ENCODE measurements at places on chromosomes 16 and 17.

DNA sequence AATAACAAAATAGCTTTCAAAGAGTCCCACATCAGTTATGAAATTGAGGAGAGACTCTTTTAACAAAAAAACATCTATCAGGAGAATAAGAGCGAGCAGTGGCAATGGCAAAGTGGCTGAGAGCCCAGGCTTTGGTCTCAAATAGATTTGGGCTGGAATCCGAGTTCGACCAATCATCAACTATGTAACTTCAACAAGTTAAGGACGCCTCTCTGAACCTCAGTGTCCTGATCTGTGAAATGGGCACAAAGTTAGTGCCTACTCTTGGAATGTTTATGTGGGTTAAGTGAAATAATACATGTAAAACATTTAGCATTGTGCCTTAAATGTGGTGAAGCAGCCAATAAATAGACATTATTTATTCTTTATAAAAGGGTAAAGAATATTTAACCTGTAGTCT lies 45.4 kb downstream of the CFDP1 start:
- no peak for DNase-seq

DNA sequence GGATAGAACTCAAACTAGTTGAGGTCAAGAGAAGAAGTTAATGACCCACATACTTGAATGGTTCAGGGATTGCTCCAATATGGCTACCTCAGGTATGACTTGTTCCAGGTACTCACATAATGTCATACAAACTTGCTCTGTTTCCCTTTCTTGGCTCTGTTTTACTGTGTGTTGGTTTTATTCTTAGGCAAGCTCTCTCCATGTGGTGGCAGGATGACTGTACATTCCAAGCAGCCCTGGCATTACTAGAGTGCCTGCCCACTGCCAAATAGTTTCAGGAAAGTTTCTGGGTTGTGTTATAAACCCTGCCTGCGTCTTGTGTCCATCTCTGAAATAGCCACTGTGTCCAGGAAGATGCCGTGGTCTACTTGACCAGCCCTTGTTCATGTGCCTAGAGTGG lies 476.8 kb downstream of the SHISA9 start:
- no peak for DNase-seq

DNA sequence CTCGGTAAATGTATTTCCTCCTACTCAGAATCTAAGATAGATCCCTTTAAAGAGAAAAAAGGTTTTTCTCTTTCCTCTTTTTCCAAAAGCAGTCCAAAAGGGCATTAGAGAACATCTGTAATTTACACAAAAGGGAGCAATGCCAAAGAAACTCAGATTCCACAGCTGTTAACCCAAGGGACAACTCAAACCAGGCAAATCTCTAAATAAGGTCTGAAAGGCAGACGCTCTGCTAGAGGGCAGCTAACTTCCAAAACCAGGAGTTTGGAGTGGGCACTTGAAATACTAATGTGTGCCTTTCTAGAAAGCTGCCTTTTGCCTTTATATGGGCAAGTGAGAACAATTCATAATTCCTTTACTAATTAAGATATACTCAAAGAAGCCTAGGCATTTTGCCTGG lies 435.7 kb downstream of the ZFHX3 start:
- no peak for DNase-seq

DNA sequence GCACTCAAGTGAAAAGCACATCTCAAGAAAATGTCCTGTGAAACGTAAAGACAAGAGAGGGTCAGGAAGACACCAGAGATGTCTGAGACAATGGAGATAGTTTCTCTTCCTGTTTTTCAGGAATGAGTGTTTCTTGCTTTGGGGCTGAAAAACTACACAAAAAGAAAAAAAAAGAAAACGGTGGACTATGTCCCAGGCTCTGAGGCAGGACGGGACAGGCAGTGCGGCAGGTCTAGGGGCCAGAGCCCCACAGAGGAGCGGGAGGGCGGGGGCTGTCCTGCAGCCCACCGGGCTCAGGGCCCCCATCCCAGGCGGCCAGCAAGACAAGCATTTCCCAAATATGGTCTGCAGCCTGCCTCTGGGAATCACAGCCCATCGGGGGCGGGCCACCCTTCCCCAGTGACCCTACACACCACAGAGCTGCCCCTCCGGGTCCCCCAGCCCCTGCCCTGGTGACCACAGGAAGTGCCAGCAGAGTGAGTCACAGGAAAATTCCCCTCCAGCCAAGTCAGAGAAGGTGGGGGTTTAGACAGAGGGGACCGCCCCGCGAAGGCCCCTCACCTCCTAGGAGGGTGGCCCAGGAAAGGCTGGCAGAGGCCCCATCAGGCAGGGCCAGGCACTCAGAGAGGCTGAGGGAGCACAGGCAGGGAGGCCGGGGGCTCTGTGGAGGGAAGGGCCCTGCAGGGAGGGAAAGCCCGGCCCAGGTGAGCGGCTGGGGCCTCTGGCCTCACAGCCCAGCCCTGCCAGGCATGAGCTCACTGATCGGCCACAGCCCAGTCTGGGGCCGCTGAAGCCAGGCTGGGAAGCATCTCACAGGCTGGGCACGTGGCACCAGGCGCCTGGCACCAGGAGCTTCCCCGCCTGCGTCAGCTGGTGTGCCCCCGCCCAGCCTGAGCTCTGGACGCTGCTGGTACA lies 6.3 kb downstream of the BCAR1 start:
- no peak for DNase-seq

DNA sequence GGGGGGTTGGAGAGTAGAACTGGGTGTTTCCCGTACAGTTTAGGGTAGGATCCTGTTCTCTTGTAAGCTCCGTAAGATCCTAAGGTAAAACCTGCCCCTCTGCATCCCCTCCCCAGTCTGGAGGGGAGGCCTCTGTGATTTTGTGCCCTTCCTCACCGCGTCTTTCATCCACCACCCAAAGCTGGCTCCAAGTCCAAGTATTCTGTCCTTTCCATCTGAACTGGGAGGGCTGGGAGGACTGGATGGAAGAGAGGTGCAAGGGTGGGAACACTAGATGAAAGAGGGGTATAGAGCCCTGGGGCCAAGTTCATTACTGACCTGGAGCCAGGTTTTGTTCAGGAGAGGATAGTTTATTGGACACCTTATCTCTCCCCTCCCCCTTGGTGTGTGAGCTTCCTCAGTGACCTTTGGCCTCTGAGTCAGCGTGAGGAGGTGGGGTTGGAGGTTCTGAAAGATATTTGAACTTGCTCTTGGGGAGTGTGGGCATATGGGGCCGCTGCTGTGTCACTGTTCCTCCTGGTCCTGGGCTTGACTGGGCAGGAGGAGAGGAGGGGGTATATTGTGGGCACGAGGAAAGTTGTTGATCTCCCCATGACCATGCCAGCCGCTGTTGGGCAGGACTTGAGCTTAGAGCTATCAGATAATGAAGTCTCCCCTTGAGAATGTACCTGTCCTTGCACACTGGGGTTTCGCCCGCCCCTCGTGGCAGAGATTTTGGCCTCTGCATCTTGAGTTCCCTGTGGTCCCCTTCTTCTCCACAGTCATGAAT lies 1.6 kb downstream of the LASP1 start:
- DNase-seq: no peak

- peak; percentile 78 for DNase-seq
Measured at GRCh38 chr17:57924677-57925076, 30.5 kb downstream of the CUEDC1 start.

DNA sequence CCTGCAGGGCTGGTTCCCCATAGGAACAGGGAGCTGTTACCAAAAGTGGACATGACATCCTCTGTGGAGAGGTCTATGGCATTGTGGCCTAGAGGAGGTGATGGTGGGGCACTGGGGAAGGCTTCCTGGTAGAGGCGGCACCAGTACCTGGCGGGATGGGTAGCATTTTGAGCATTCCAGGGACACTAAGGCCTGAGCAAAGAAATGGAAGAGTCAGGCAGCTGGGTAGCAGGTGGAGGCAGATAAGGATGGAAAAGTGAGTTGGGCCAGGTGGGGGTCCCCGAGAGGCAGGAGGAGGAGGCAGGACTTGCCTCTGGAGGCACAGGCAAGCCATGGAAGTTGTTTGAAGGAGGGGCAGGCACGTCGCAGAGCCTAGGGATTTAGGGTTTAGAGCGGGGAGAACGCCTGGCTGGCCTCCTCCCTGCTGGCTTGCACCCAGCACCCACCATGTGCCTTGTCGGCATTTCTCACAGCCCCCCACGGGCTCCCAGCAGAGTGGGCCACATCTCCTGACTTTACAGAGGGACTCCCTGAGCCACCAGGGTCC lies 5.1 kb upstream of the ADCY7 start:
- DNase-seq: no peak

GRCh38 chr17:63304704-63305261 lies 141.3 kb downstream of the CYB561 start:
- no peak for DNase-seq

GRCh38 chr17:269616-270514 lies 82.7 kb downstream of the RPH3AL start:
- no peak for DNase-seq

DNA sequence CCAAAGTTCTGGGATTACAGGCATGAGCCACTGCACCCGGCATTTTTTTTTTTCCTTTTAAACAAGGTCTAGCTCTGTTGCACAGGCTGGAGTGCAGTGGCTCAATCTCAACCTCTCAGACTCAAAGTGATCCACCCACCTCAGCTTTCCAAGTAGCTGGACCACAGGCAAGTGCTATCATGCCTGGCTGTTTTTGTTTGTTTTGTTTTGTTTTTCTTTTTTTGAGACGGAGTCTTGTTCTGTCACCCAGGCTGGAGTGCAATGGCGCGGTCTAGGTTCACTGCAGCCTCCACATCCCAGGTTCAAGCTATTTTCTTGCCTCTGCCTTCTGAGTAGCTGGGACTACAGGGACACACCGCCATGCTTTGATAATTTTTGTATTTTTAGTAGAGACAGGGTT lies 19.1 kb upstream of the ZC3H7A start:
- no peak for DNase-seq

- DNase-seq: no peak
Measured at GRCh38 chr16:78763821-78764440, 664.5 kb downstream of the WWOX start.

GRCh38 chr17:75629157-75629556 lies 4.1 kb upstream of the SMIM5 start:
- DNase-seq: no peak

DNA sequence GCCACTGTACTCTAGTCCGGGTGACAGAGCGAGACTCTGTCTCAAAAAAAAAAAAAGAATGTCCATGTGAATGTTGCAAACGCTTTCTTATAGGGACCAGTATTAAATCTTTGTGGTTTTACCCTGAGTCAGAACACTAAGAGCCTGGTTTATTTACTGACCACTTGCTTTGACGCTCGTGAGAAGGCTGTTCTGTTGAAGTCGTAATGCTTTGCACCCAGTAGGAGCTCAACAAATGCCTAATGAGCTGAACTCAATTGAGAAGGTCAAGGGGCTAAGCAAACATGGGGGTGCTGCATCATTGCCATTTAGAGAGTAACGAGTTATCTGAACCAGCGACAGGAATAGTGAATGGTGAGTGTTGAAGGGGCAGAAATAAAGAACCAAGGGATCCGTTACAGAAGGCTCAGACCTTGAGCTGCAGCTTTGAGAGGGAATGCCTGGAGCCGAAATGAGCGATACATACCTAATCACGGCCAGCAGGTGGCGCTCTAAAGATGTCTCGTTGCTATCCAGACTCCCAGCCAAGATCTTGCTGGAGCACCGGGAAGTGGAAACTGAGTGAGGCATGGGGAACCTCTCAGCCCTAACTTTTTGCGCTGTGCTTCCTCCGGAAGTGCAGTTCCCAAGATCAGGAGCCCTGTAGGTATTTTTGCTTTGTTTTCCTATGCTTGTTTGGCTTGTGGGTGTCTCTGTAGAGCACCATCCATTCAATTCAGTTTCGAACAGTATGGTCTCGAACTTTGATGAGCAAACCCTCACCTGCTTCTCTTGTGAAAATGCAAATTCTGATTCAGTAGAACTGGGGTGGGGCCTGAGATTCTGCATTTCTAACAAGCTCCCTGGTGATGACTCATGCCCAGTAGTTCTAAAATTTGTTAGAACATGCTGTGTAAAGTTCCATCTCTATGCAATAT lies 12.6 kb upstream of the RNF222 start:
- peak; percentile 50 for DNase-seq

DNA sequence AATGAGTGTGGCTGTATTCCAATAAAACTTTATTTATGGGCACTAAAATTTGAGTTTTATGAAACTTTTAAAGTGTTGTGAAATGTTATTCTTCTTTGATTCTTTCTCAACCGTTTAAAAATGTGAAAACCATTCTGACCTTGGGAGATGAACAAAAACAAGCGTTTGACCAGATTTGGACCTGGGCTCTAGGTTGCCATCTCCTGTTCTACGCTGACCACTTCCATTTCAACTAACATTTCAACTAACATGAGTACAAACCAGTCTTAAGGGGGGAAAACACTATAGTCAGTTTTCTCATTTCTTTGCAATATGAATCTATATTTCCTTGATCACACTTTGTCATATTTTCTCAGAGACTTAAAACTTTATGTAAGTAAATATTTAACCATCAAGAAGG lies 118.4 kb upstream of the IRX5 start:
- DNase-seq: no peak

GRCh38 chr16:77876776-77877175 lies 88.4 kb downstream of the VAT1L start:
- no peak for DNase-seq

- no peak for DNase-seq
Measured at GRCh38 chr16:83727018-83727417, 80.8 kb upstream of the HSBP1 start.

- no peak for DNase-seq
Measured at GRCh38 chr17:36941265-36942010, 4.2 kb downstream of the LHX1 start.

GRCh38 chr17:416293-417206 lies 63.9 kb upstream of the RPH3AL start:
- DNase-seq: no peak

GRCh38 chr17:8430966-8431365 lies 4.7 kb upstream of the NDEL1 start:
- no peak for DNase-seq

- DNase-seq: no peak
Measured at GRCh38 chr17:49850772-49851386, 3.0 kb upstream of the TAC4 start.

- DNase-seq: peak; percentile 50
Measured at GRCh38 chr16:391885-392335, 5.1 kb upstream of the NME4 start.

DNA sequence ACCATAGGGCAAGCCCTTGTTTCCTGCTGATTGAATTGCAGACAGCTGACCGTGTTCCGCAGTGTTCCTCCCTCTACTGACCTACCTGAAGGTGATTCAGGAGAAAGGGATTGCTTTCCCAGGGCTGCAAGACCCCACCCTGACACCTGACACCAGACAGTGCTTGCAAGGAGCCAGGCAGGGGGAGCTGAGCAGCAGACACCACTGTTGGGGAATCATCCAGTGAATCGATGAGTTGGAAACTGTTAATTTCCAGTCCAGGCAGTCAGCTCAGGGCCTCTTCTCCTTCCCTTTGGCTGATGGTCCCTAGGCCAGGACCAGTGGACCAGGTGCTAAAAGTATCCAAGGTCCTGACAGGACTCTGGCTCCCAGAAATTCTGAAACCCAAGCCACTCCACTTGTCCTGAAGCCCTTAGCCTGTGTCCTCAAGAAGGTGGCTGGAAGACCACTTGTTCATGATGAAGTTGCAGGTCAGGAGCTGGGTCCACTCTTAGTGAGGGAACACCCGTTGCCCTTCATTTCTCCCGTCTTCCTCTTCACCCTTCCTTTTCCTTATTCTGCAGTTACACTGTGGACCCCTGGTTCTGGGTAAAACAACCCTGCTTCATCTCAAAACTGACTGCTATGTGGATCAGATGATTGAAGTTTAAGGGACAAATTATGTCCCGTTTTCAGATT lies 9.5 kb upstream of the UNK start:
- no peak for DNase-seq

GRCh38 chr17:29687596-29687995 lies 64.9 kb upstream of the CORO6 start:
- DNase-seq: peak; percentile 46

- no peak for DNase-seq
Measured at GRCh38 chr17:39651923-39652586, 13.1 kb upstream of the TCAP start.

- DNase-seq: no peak
Measured at GRCh38 chr17:40311575-40311974, 2.6 kb downstream of the RARA start.

Data from NCI-H446 (cell line).